ENCODE measurements at places on chromosomes 4 and X.

GRCh38 chr4:88908003-88908402, 149.0 kb downstream of the FAM13A start:
- DNase-seq: no peak

DNA sequence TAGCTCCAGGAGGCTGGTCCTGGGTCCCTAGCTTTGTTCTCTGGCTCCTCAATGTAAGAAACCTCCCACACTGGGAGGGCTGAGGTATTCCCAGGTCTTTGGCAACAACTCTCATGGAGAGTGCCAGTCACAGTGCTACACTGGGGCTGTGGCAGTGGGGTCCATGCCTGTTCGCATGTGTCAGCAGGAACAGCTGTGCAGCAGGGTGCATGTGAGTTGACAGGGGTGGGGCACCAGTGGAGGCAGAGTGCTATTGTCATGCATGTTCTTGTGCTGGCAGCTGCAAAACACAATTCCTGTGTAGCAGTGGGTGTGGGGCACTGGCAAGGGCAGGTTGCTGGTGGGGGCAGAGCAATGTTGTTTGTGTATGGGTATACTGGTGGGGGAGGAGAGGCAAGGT, 246.0 kb downstream of the CXXC4 start:
- no peak for DNase-seq

DNA sequence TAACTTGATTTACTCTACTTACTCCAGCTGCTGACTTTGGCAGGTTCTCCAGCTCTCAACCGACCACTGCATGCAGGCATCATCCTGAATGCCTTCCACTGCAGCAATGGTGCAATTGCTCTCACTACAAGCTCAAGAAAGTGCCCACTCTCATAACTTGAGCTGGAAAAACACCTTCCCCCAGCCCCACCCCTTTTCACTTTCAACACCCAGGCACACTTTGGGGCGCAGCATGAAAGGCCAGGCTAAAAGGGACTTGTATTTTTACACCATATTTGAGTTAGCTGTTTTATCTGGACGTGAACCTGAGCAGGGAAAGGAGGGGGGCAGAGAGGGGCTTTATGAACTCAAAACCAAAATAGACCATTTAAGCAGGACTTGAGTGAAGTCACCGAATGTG, 274.5 kb downstream of the RAB28 start:
- no peak for DNase-seq

- no peak for DNase-seq
Observed at GRCh38 chr4:24229978-24230377, 340.1 kb upstream of the PPARGC1A start.

GRCh38 chr4:145308598-145308997, 128.2 kb upstream of the OTUD4 start:
- peak; percentile 1 for DNase-seq

DNA sequence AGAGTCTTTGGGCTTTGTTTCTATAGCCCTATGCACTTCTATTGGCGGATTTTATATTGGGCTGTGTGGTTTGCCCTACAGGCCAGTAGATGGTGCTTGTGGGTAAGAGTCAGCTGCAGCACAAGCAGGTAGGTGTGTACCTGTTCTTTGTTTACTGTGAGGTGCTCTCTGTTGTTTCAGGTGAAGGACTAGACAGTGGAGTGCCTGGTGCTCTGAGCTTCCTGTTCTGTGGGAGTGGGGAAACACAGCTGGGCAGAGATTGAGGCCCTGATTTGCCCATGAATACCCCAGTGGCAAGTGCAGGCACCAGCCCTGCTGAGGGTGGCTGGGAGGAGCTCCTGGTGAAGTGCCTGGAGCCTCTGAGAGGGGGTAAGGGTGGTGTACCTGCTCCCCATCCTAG, 26.3 kb upstream of the UCP1 start:
- no peak for DNase-seq

DNA sequence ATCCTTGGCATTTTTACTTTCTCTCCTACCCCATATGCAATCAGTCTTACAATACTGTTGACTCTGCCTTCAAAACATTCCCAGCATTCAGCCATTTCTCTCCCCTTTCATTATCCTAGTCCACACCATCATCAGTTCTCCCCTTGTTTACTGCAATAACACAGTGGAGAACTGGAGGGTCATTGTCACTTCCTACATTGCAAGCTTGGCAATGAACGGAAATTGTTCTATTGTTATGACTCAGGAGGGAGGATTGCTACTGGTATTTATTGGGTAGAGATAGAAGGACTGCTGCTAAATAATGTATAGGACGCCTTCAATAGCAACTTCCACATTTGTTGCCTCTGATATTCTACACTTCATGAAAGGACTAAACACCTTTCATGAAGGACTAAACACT, 231.8 kb downstream of the BANK1 start:
- DNase-seq: no peak

GRCh38 chrX:72467135-72467534, 105.5 kb downstream of the HDAC8 start:
- DNase-seq: no peak

GRCh38 chrX:132740316-132741123, 217.9 kb downstream of the HS6ST2 start:
- peak; percentile 31 for DNase-seq

DNA sequence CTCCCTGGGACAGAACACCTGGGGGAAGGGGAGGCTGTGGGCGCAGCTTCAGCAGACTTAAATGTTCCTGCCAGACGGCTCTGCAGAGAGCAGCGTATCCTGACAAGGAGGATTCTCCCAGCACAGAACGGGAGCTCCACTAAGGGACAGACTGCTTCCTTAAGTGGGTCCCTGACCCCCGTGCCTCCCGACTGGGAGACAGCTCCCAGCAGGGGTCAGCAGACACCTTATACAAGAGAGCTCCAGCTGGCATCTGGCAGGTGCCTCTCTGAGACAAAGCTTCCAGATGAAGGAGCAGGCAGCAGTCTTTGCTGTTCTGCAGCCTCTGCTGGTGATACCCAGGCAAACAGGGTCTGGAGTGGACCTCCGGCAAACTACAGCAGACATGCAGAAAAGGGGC, 44.5 kb upstream of the FAAH2 start:
- no peak for DNase-seq

DNA sequence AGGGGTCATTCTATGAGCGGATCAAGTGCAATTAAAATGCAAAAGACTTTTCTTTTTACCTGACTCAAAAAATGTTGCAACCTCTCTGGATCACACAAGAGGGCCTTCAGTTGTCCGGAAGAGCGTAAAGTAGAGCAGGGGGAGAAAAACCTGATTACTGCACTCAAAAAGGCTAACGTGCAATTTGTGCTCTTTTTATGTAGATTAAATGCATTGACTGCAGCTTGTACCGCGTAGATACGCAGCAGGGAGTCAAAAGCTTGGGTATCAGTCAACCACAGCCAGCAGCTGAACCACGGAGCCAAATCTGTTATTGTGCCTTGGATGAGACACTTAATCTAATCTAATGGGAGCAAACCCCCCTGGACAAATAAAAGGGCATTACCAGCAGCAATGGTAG, 107.3 kb upstream of the RAI2 start:
- DNase-seq: peak; percentile 73

- DNase-seq: no peak
Observed at GRCh38 chr4:77014256-77014655, 61.5 kb downstream of the CCNI start.

- DNase-seq: no peak
Observed at GRCh38 chrX:110082161-110082560, 79.2 kb downstream of the TMEM164 start.

DNA sequence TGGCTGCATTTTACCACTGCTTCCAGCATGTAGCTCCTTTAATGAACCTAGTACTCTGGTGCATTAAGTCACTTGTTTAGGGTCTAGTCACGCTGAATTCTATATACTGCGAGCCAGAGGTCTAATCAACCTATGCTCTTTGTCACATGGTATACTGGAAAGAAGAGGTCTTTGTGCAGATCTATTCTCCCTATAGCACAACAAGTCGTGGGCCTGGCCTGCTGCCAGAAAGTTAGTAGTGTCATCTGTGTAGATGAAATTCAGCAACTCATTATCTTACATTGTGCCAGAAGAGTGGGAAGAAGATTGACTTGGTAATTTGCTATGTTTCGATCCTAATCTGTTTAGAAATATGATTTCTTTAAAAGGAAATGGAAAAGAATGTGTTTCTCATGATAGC, 80.8 kb downstream of the AWAT2 start:
- peak; percentile 40 for DNase-seq

GRCh38 chr4:88720451-88721428, 23.1 kb upstream of the NAP1L5 start:
- no peak for DNase-seq

- no peak for DNase-seq
Observed at GRCh38 chr4:119000400-119000799, 111.7 kb downstream of the SYNPO2 start.

DNA sequence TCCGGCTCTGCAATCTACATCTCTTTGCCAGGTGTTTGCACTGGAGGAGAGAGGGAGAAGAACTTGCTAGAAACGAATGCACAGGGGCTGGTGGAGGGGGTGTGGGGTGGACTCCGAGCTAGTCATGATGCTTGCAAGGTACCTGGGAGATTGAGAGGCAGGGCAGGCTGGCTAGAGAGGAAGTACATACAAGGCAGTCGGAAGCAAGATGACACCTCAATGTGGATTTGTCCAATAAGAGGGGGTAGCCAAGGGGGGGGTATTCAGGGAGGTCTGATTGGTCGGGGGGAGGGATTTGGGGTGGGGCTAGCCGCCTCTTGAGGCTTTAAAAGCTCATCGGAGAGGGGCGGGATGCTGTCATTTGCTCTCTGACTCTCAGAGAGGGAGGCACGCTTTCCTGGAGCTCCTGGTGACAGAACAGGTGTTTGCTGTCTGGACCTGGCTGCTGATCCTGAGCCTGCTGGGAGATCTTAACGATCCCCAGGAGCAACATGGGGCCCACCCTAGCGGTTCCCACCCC, at the start of gene GPR50:
Gene GPR50, plus strand, starts transcription at position 354 of the 520 bp plus-strand sequence. Its CDS starts 138 bp downstream, at position 492.
- no peak for DNase-seq

GRCh38 chr4:75845992-75846391, 56.3 kb downstream of the PPEF2 start:
- DNase-seq: no peak

DNA sequence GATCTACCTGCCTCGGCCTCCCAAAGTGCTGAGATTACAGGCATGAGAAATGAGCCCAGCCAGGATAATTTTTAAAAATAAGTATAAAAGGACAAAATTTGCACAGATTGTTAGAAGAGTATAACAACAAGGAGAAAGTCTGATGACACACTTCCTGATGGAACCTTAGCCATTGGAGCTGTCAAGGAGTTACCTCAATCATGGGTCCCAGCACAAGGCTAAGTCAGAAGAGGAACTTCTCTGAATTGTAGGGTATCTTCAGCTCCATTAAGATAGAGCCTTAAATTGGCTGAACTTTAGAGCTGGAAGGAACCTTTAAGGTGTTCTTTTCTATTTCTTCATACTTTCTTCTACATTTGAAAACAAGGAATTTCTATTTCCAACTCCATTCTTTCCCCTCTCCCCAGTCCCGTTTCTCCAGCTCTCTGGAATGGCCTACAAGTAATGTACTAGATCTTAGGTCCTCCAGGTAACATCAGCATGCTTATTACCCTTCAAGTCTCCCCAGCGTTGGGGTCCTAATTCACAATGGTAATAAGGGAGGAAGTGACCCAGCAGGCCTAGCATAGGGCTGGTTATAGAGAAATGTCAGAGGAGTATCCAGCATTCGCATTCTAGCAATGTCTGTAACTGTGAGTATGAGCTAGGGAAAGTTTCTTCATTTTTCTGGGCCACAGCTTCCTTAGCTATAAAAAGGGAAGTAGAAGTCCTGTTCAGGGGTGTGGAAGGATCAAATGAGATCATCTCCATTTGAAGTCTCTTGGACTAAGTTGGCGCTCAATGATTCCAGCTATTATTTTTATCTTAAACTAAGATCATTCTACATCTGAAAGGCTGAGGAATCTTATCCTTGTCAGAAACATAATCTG, 18.5 kb upstream of the RBPJ start:
- no peak for DNase-seq

DNA sequence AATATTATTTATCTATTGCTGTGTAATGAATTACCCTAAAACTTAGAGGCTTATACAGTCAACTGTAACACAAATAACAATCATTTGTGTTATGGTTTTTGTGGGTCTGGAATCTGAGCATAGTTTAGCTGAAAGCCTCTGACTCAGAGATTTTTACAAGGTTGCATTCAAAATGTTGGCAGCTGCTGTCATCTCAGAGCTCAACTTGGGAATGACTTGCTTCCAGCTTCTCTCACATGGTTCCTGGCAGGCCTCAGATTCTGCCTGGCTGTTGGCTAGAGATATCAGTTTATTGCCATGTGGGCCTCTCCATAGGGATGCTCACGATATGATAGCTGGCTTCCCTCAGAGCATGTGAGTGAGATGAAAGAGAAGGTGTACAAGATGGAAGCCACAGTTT, 70.2 kb upstream of the BRWD3 start:
- no peak for DNase-seq

GRCh38 chr4:33160126-33160525, 2440.0 kb downstream of the PCDH7 start:
- no peak for DNase-seq

DNA sequence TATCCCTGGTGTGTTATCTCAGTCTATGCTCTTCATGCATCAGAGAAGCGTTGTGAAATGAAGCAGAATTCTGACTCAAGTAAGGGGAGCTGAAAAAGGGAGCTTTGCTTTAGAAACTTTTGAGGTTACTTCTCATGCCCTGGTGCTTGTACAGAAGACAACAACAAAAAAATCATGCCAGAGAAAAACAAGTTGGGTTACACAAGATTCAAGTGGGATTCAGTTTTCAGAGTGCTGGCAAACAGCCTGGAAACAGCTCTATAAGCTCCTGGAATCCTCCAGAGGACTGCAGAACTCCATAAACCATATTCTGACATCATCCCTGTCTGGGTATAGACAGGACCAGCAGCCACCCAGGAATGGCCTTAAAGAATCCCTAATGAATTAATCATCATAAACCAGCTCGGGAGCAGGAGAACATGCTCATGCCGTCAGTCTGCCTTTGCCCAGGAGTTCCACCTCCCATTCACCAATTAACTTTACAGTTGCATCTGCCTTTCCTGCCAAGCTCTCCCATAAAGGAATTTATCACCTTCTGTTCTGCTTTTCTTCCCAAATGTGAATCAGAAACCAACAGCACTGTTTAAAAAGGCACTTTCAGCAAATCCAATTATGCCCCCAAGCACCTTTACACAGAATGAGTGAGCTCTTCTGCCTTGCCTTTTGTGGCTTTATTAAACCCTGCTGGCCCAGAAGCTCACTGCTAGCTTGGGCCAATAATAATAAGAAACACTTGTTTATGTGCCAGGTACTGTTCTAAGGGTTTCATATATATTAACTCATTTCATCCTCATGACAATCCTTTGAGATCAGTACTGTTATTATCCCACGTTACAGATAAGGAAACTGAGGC, 54.5 kb upstream of the FBXW7 start:
- DNase-seq: peak; percentile 69

GRCh38 chrX:56763556-56764152, 34.6 kb downstream of the NBDY start:
- peak; percentile 95 for DNase-seq

DNA sequence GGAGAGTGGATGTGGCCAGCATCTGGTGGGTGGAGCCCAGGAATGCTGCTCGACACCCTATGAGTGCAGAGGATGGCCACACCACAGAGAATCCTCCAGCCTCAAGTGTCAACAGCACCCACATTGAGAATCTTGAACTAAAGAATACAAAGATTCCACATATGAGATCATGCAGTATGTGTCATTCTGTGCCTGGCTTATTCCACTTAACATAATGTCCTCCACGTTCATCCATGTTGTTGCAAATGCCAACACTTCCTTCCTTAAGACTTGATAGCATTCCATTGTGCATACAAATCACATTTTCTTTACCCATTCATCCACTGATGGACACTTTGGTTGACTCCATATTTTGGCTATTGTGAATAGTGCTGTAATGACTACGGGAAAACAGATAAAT, 145.8 kb downstream of the PRKX start:
- no peak for DNase-seq

- no peak for DNase-seq
Observed at GRCh38 chr4:168748807-168749206, 252.0 kb downstream of the PALLD start.

Measured in brain (organoid and tissue), 16 donors.